ENCODE measurements at places on chromosomes 1 and 21.
A peak's percentile ranks its signal among the peaks of the same experiment; 100 is the strongest.

DNA sequence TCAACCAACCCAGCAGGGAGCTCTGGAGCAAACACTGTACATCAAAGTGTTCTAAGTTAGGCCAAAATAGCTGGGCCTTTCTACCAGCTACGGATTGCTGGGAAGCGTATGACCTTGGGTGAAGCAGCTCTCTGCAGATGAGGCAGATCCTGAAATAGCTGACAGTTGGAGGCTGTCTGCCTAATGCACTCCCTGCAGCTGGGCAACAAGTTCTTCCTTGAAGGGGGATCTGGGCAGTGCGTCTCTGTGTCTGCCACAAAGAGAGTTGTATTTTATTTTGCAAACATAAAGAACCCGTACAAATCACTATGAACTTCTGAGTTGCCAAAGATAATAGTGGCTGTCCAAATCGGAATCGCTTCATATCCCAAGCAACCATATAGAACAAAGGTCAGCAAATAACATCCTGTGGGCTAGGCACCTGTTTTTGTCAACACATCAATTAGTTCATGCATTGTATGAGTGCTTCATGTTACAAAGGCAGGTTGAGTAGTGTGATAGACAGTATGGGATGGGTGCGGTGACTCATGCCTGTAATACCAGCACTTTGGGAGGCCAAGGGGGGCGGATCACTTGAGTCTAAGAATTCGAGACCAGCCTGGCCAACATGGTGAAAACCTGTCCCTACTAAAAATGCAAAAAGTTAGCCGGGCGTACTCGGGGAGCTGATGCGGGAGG is 29.1 kb upstream of the KLF17 start:
- no peak for DNase-seq

- no peak for DNase-seq
These were observed 11.6 kb upstream of the TTC39A start for GRCh38 chr1:51341876-51342496.

DNA sequence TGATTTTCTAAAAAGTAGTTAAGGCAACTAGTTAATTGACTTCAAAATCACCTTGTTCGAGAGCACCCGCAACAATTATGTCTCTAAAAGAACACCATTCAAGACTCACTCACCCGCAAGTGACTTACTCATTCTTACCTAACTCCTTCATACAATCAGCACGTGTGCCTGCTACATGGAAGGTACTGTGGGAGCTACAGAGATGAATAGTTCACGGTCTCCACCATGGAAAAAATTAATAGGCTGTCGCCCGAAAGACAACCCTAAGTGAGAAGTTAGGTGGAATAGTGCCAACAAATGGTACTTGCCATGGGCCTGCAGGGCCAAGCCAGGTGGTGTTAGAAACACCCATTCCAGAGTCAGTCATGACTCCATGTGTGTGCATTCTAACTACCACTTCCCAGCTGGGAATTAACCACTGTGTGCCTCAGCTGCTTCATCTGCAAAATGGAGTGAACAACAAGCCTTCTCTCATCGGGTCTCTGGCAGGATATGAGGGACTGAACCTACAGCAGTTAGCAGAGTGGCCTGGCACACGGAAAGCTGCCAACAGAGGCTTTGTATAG is 7.1 kb downstream of the SSBP3 start:
- no peak for DNase-seq

GRCh38 chr1:86423473-86423872 is 498 bp upstream of the CLCA2 start:
- no peak for DNase-seq

DNA sequence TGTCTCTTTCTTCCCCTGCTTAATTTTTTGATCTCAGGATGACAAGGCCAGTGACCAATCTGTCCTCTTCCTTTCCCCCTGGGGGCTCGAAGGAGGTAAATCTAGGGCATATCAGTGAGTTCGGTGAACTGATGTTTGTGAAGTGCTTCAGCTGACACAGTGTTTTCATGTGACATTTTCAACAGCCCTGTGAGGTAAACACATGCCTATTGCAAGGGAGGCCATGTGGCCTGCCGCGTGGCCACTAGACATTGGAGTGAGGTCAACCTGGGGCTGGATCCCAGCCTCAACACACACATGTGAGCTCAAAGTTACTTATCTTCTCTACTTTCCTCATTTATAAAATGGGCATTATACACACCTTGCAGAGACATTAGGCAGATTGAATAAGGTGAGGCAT is 126.3 kb downstream of the PLPP3 start:
- no peak for DNase-seq

- no peak for DNase-seq
These were observed 483 bp downstream of the PEAR1 start for GRCh38 chr1:156894001-156894400.

GRCh38 chr1:176719447-176719846 is 256.5 kb downstream of the PAPPA2 start:
- no peak for DNase-seq

DNA sequence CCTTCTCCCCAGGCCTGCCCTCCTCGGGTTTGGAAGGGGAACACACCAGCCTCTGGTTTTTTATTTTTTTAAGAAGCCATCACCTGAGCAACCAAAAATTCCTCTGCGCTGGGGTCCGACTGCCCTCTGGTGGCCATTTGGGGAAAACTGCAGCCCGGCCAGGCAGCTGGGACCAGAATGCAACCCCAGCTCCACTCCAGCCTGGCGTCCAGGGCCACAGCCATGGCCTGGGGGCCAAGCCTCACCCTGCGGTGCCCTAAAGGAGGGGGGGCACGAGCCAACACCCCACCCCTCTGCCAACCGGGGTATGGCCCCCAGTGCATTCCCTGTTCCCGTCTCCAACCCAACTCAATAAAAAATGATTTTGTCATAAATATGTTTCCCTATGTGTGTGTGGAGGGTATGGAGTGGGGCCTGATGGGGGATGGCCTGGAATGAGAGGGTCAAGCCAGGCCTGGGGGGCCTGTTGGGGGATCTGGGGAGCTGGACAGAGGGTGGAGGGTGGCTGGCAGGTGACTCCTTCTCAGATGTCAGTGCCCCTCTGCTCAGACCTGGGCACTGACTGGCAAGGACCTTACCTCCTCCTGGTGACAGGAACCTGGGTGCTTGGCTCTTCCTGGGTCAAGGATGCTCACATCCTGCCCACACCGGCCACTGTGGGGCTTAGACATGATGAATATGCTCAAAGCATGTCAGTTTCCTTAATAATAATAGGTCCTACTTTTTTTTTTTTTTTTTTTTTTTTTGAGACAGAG is 3.2 kb downstream of the GPR3 start:
- peak; percentile 87 for DNase-seq

DNA sequence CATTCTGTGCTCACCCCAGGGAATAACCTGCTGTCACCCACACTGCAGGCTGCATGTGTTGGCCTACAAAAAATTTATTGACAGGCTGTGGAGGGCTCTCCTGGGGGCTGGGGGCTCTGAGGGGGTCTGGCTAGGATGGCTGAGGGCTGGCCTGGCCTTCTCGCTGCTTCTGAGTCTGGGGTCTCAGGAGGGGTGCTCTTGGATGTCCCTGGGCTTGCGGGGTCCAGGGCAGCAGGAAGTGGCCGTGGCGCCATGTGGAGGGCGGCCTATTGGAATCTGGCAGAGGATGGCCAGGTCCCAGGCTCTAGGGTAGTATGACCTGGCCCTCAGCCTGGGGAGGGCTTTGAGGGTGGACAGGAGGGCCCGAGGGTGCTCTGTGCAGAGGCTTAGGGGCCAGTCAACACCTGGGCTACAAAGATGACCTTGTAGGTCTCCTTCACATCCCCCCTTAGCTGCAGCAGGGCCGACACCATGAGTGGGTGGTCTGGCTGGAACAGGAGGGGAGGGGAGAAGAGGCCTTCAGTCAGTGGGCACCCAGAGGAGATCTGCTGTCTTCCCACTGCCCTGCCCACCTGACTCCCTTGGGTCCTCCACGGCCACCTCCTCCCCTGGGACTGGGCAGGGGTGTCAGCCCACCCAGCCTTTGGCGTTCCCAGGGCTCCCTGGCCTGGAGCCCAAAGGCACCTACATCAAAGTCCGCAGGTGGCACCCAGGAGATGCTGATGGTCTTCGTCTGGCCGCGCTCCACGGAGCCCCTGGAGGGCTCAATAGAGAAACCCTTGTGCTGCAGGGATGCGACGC is 3.0 kb upstream of the TMEM52 start:
- no peak for DNase-seq

DNA sequence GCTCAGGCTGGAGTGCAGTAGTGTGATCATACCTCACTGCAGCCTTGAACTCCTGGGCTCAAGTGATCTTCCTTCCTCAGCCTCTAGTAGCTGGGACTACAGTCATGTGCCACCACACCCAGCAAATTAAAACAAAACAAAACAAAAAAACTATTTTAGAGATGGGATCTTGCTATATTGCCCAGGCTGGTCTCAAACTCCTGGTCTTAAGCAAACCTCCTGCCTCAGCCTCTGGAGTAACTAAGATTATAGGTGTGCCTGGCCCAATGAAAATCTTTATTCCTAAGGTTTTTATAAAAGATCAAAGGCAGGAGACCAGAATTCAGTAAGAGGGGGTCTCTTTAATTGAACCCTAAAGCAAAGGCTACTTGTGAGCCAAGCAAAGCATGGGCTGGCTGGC is 10.1 kb downstream of the INAVA start:
- DNase-seq: no peak

DNA sequence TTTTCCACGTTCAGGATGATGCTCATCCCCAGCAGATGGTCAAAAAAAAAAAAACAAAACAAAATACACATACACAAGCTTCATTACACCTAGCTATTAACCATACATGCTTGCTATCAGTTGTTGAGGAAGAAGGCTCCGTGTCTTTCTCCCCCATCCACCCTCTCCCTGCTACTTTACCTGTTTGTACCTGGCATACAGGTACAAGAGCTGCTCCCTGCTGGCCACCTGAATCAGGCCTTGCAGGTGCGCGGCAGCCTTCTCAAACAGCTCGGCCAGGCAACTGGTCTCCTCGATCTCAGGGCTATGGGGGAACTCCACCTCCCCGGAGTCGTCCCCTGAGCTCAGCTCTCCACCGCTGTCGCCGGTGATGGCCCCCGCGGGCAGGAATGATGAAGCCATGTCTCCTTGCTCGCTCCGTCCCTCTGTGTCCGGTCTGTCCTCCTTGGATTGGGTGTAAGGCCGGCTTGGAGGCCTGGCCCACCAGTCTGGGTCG is 464 bp downstream of the ACBD6 start:
- DNase-seq: no peak

- no peak for DNase-seq
These were observed 792.8 kb downstream of the ADGRL2 start for GRCh38 chr1:82593561-82593960.

DNA sequence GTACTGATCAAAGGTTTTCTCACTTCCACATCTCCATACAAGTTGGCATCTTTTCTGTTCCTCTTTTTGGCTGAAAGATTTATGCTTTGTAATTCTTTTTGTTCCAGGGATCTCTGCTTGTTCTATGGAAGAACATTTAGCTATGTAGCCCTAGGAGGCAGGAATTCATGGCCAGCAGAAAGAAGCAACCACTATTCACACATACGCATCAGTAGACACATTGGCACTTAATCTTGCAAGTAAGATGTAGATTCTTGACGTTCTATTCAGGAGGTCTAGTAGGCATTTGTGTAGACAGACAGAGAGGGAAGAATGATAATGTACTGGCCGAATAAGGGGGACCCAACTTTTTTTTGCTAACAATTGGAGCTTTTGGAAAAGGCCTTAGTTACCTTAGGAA is 336.0 kb downstream of the NUF2 start:
- no peak for DNase-seq

Data from retina (tissue), 1 donor.